ENCODE measurements at places on chromosomes 6 and 20.

GRCh38 chr6:37056112-37056403 is 50.6 kb downstream of the FGD2 start:
- no peak for DNase-seq

GRCh38 chr6:12769556-12770256 is 53.1 kb downstream of the PHACTR1 start:
- DNase-seq, result no peak

DNA sequence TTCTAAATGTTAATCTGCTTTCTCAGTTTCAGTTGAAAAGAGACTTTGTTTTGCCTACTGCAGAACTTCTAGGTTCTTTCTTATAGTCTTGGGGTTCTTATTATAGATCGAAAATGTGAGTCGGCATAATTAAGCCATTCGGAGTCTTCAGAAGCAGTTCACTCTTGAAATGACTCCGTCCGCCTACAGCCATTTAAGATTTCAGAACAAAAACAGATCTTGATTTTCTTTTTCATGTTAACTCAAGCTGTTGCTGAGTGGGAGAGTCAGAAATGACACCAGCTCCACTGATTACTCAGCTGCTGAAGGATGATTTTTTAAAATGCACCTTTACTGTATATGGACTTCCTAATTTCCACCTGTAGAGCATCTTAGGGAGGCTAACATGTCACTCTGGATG is 15.9 kb downstream of the PRDM1 start:
- DNase-seq, result no peak

DNA sequence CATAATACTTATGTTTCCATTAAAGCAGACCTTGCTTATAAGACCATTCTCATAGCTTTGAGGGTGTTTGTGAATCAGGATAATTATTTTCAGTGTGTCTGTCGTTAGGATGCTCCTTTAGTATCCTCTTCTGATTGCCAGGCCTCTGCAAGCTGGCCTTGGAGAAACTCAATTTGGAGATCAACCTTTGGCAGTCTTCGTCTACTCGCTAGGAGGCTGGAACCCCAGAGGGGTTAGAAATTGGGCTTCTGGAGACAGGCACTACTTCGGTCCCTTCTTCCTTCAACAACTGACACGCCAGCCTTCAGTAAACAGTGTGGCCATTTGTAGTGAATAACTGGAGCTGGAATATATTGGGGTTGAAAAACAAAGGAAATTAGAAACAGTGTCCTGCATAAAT is 100.8 kb upstream of the CITED2 start:
- DNase-seq, result no peak

GRCh38 chr6:31838968-31839367 is 11.4 kb downstream of the HSPA1B start:
- DNase-seq, result no peak

DNA sequence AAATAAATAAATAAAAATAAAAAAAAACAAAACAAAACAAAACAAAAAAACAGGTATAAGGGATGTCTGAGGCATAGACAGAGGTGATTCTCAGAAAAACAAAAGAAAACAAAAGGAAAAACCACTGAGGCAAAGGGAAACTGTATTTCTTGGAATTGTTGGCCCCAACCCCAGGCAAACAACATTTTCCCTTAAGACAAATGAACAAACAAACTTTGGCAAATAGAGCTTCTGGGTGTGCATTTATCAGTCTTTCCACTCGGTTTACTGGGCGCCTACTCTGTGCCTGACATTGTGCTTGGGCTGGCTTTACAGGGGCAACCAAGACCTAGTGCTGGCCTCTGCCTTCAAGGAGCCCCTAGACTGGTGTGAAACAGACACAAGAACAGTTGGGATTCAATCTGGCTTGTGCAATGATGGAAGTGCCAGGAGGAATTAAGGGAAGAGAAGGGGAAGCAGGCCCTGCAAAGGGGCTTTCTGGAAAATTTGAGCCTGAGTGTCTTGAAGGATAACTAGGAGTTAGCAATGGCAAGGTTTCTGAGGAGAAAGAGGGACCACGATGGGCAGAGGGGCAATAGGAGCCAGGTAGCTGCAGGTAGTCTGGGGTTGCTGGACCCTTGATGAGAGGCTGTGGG is 33.8 kb upstream of the IER3 start:
- DNase-seq, result no peak

DNA sequence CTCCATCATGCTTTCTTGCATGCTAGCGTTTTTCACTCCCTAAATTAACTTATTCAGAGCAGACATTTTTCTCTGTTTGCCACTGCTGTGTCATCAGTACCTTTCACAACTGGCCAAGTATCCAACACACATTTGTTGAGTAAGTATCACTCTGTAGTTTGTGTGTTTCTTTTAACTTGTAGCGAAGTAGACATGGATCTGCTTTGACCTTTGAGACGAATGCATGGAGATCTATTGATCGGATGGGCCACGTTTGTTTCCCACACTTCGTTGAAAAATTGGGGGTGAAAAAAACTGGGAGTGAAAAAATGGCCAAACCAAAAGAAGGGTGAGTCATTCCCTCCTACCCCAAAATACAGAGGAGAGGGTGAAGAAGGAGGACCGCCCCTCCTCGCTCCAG is 12.9 kb upstream of the SLC9A8 start:
- DNase-seq, result no peak

DNA sequence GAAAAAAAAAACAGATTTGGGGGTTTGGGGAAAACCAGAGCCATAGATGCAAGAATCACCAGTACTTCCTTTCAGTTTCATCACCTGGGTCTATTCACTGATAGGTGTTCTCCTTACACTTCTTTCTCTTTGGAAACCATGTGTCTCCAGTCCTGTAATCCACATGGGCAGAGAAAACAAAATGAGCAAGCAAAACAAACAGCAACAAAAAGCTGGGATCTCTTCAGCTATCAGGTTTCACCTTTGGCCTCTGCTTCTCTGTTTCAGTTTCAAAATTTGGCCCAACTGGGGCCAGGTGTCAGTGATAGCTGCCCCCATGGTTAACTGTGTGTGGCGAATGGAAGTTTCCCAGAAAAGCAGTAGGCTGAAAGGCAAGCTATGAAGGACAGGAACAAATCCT is 220.0 kb upstream of the THBS2 start:
- DNase-seq, result no peak

DNA sequence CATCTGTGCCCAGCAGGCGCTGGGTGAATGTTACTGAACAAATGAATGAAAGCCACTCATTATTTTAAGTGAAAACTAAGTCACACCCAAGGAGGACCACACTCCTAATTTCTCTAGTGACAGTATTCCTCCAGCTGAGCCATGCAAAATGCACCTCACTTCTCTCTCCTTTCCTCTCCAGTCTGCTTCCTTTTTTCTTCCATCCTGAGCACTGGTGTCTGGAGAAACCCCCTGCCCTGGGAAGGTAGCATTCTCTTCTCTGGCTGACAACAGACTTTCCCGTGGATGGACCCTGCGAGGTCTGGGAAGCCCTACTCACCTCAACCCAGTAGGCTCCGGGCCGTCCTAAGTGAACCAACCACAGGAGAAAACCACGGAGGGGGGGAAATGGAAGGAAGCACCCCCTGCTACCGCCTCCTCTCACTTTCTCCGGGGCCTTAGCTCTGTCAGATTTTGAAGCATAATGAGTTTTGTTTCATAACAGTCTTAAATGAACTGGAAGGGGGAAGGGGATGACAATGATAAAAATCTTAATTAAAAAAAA is 22.6 kb downstream of the TRERF1 start:
- DNase-seq, result no peak

GRCh38 chr20:43727980-43728590 is 1.3 kb upstream of the GTSF1L start:
- DNase-seq, result no peak

DNA sequence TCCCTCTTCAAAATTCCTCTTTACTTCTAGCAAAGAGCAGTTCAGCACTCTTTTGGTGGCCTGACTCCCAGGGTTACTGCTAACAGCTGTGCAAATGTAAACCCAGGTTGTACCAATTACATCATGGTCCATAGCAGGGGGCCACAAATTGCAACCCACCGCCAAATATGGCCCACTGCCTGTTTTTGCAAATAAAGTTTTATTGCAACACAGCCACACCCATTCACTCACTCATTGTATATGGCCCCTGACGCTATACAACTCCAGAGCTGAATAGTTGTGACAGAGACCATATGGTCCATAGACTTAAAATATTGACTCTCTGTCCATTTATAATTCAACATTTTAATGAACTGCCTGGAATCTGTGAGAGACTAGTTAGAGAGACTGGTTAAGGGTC is 233.4 kb downstream of the NFATC2 start:
- no peak for DNase-seq

- DNase-seq, result no peak
Measured at GRCh38 chr6:48111143-48111506, at the start of gene PTCHD4. PTCHD4 (minus strand) TSS chr6:48111197; CDS start chr6:48068957, 42,240 bp downstream.

DNA sequence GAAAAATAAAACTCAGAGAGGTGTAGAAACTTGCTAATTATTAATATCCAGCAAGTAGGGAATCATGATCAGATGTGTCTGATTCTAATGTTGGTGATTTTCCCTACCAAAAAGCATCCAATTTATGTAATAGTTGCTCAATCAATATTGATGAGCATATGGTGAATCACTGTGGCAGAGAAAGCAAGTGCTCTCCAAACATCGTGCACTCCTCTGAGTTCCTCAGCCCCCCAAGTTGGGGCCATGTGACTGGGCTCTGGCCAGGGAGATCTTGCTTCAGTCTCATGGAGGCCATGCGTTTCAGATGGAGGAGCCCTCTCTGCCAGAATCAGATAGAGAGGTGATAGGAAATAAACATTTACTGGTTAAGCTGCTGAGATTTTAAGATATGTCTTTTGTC is 133.2 kb upstream of the LY86 start:
- DNase-seq, result no peak
